Effector memory CD4-positive, alpha-beta T cell (primary cell): ENCODE measurements at places on chromosomes 2 and 18.

DNA sequence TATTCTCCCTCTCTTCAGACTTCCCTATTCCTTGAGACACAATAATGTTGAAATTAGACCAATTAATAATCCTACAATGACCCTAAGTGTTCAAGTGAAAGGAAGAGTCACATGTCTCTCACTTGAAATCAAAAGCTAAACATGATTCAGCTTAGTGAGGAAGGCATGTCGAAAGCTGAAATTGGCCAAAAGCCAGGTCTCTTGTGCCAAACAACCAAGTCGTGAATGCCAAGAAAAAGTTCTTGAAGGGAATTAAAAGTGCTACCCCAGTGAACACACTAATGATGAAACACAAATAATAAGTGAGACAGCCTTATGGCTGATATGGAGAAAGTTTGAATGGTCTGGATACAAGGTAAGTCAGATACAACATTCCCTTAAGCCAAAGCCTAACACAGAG, 115.4 kb downstream of the PXDN start:
- no peak for DNase-seq

DNA sequence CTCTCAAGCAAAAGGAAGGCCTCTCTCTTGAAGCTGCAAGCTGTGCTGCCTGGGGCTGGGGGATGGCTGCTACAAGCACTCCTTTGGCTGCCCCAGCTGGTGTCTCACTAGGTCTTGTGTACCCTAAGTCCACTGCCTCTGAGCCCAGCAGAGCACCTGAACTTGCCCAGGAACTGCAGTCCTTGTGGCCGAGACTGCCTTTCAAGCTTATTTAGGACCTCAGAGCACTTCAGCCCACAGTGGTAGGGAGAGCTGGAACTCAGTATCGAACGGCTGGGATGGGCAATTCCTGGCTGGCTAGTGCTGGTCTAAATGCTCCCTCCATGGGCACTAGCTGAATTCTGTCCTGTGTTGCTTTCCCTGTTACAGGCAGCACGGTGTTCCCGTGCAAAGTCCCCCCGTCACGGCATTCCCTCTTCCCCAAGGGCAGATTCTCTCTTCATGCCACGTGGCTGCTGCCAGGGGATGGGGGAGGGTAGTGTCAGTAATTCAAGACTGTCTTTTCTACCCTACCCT, 25.9 kb downstream of the STPG4 start:
- no peak for DNase-seq

DNA sequence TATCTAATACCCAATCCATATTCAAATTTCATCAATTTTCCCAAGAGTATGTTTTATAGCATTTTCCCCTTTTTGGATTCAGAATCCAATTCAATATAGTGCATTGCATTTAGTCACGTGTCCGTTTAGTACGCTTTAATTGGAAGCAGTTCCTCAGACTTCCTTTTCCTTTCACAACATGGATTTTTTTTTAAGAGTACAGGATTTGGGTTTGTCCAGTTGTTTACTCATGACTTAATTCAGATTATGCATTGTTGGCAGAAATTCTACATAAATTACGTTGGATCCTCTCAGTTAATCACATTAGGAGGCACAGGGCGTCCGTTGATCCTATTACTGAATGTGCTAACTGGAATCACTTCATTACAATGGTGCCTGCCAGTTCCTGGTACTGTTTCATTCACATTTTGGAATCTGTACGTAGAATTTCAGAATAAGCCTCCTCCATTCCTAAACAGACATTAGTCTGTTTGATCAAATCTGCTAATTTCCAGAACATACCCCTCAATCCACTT, 70.0 kb upstream of the ATIC start:
- DNase-seq: no peak

- DNase-seq: no peak
Observed at GRCh38 chr18:32259553-32259952, 69.7 kb downstream of the MEP1B start.

DNA sequence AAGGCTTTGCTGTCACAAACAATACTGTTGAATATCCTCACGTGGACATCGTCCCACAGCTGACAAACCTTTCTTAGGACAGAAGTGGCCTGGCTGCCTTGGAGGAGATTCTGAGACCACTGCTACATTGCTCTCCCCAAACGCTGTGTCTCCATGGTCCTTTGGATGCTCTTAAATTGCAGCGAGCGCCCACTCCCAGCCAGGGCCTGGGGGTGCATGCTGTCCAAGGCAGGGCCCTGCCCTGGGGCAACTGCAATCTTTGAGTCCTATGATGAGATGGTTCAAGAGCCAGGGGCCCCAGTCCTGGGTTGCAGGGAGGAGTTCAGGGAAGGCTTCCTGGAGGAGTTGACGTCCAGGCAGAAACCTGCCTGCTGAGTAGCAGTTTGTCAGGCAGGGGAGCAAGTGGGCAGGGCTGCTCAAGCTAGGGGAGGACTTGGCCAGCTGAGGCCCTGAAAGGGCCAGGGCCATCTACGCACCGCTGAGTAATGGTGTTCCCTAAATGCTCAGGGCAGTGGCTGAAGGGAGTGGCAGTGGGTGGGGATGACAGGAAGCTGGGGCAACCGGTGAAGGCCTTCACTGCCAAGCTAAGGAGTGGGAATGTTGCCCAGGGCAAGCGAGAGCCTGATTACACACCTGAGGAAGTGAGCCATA, 10.8 kb upstream of the SDC1 start:
- DNase-seq: no peak

- DNase-seq: no peak
Observed at GRCh38 chr2:224799691-224800090, 83.5 kb upstream of the CCDC195 start.

DNA sequence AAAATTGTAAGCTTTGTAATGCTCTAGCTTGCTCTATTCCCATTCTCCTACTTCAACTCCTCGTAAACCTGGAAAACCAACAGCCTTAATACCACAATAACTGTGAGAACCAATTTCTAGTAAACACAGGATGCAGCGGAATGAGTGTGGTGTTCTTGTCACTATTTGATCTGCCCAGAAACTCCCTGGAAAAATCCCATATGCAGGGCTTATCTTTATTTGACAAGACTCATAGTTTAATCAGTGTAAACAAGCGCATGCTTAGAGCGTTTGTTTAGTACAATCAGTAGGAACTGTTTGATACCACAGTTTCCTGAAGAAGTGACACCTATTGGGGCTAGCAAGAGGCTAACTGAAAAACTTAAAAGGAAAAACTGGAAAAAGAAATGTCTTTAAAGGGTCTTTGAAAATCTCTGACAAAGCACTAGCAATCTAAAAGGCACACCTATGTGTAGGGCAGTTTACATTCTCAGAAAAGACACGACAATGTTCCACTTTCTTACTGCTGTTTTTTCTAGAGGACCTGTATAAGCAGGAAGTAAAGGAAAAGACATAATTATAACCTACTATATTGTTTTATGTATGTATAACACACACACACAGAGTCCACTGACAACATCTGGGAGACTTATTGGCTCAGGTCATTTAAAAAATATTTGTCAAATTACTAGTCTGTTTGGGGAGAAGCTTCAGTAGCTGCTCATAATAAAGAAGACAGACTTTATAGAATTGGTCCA, 241.4 kb upstream of the KLHL14 start:
- DNase-seq: no peak
